ENCODE measurements at places on chromosomes 13 and 19. TPM values are rescaled to one million over a fixed set of nuclear protein-coding genes. Genes with fewer than 3 reads are reported as not detected.

Gene FCER2
- 0.56 TPM for total RNA-seq

Gene FBXO27
- total RNA-seq = 13.0 TPM

Gene GMIP
- 3.0 TPM for total RNA-seq

Gene LRRC25
- 3.6 TPM for total RNA-seq

Gene ADGRE2
- total RNA-seq = 0.54 TPM

Gene TMPRSS9
- total RNA-seq = not detected

Gene POGLUT2
- total RNA-seq = 3.4 TPM

Data from Right ventricle myocardium superior (tissue), 1 donor.